ENCODE measurements at places on chromosomes 16 and 17. TPM values are rescaled to one million over a fixed set of nuclear protein-coding genes. Genes with fewer than 3 reads are reported as not detected.

DNA sequence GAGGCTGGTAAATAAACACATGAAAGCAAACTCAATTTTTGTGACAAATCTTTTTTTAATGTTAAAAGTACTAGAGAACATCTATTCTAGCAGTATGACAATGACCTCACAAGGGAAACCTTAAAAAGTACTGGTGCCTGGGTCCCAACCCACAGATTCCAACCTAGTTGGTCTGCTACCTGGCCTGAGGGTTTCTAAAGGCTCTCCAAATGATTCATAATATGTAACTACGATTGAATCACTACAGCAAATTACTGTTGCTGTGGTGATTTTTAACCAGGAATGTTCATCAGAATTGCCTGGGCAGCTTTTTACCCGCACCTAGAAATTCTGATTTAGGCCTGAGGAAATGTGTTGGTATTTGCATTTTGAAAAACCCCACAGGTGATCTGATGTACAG is 26.1 kb downstream of the CDR2 start:
- DNase-seq, result no peak

- DNase-seq, result no peak
Observed at GRCh38 chr17:82059272-82060000, 6.2 kb downstream of the DUS1L start.

GRCh38 chr17:57892820-57893595 is 43.2 kb upstream of the MRPS23 start:
- peak; percentile 91 for DNase-seq

GRCh38 chr17:48954300-48954755 is 9.7 kb upstream of the SNF8 start:
- DNase-seq, result no peak

The OR3A1 gene
- total RNA-seq, result not detected

DNA sequence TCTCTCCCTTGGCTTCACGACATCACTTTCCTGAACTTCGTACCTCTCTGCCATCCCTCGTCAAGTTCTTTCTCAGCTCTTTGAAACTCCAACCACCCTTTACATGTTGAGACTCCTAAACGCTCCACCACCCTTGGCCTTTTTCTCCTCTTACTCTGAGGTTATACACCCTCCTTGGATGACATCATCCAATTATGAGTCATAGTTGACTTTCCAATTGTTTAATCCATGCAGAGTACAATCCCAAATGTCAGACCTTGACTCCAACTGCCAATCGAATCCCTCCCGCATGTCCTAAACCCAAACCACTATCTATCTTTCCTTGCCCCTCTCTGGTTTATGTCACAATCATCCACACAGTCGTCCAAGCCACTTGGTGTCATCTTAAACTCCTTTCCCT is 18.4 kb upstream of the C16orf82 start:
- DNase-seq, result no peak

DNA sequence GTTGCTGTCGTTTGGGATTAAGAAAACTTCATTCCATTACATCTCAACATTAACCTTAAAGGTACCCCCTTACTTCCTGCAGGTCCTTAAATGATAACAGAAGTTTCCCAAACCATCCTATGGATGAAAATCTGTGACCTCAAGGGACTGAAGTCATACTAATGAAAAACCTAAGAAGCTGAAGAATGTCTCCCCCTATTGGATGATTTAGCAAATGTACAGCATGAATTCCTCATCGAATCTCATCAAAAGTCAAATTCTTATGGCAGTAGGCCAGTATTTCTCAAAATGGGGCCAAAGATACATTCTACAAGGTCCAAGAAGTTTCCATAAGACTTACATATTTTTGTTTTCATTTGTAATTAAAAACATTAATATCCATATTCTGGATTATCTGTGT is 13.5 kb downstream of the SCO1 start:
- DNase-seq, result no peak

- no peak for DNase-seq
Observed at GRCh38 chr16:87703835-87704375, 61.9 kb downstream of the KLHDC4 start.

- no peak for DNase-seq
Observed at GRCh38 chr16:143047-143446, 4.6 kb upstream of the NPRL3 start.

- no peak for DNase-seq
Observed at GRCh38 chr16:86831366-86831765, 253.0 kb downstream of the FOXL1 start.

DNA sequence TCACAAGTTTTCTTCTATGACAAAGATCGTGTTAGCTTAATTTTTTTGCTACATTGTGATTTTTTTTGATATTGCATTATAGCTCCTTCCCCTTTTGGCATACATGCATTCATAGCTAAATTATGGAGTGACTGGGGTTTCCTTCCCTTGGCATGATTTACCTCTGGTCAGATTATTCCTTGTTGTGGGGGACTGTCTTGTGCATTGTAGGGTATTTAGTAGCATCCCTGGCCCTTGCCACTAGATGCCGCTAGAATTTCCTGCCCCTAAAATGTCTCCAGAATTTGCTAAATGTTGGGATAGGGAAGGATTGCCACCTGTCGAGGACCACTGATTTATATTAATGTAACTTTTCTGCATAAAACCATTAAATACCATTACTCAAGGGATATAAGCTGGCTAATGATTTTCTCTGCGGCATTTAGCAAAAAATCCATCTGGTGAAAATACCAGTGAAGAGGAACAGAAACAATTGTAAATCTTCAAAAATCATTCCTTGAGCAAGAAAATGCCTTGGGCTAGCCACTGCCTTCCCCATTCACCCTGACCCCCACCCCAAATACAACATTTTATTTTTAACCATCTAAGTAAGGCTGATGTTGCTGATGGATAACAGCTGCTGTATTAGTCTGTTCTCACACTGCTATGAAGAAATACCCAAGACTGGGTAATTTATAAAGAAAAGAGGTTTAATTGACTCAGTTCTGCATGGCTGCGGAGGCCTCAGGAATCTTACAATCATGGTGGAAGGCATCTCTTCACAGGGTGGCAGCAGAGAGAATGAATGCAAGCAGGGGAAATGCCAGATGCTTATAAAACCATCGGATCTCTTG is 195.2 kb downstream of the MAP2K6 start:
- no peak for DNase-seq

The TLCD2 gene
- total RNA-seq, result 1.8 TPM

DNA sequence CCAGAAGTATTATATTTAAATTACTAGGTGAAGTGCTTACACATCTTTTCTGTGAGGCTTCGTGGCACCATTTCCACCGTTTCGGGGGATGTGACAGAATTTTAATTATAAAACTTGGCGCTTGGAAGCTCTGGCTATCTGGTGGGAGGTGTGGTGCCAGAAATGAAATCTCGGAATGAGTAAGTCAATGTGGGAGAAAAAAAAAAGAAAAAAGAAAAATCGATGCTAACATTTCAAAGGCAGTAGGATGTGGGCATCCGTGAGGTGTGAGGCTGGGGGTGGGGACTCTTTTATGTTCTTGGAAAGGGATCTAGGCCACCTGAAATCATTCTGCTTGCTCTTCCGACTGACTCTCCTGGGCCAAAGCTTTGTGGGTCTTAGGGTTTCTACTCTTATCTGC is 21.9 kb downstream of the CPPED1 start:
- no peak for DNase-seq

- DNase-seq, result no peak
Observed at GRCh38 chr16:66508248-66508913, 41.5 kb downstream of the TK2 start.

- no peak for DNase-seq
Observed at GRCh38 chr17:65848751-65849150, 287.3 kb upstream of the AXIN2 start.

DNA sequence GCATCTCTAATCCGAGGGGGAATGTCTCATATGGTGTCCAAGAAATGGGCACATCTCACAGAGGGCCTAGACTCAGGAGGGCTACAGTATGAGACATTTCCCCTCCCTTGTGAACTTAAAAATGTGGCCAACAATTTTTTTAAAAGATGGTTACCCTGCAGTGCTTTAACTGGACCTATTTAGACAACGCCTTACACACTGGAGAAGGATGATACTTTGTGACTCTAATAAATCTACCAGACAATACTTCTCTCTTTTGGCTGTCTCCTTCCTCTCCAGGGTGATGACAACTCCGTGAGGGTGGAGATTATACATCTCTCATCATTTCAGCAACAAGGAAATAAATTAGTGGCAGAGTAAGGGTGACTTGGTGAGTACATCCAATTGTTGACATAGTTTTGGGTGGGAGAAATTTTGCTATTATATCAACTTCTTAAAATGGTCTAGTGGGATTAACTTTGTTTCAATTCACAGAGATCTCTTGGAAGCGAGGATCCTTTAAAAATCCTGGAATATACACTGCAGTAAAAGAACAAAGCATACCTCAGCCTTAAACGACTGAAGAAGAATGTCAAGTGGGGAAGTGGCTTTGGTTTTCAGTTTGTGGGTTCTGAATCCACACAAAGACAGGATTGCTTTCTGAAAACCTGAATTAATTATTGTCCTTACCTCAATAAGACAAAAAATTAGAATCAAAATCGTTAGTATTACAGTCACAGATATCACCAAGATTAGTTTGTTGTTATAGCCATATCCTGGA is 89.8 kb downstream of the KPNA2 start:
- DNase-seq, result no peak

- no peak for DNase-seq
Observed at GRCh38 chr17:75894049-75894733, 2.6 kb downstream of the TRIM65 start.

The MED13 gene
- 29.0 TPM for total RNA-seq

The MYLK3 gene
- total RNA-seq, result 256 TPM

DNA sequence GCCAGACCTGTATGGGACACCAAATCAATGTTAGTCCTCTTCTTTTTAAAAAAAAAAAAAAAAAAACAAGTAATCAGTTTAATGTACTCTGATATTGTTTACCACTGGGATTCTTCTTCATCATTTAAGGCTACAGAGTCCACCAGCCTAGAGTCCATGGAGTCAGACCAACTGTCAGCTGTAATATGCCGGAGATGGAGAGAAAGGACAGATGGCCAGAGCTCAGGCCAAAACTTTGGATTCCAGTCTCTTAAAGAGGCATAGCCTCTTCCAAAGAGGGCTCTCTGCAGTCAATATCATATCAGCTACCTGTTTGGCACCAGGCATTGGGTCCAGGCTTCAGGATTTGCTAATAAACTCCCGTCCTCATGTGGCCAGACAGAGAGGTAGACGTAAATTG is 469.6 kb upstream of the HSBP1 start:
- DNase-seq, result no peak

DNA sequence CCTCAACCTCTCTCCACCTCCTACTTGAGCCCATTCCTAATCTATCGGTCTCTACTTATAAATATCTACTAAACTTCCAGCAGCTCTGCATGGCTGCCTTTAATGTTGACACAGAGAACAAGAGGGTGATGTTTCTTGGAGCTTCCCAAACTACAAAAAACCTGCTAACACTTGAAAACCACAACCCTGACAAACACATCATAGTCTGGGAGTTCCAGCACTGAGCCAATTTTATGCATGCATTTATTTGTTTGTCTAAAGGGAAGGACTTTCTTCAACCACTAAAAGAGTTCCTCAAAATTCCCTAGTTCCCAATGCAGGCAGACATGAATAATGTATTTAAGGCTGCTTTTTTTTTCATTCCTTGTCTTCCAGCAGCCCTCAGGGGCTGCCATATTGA is 331.8 kb upstream of the XYLT1 start:
- DNase-seq, result no peak

DNA sequence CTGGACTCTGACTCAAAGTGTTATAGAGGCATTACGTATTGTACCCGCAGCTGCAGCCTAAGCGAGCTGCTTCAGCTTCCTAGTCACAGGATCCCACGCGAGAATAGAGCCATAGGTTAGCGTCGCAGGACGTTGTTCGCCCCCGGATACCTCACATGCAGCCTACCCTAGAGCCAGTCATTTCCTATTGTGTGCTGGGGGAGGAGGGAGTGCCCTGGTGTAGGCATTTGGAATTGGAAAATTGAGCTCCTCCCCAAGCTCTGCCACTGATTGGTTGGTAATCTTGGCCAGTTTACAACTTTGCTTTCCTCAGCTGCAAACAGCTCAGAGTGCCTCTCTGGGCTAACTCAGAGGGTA is 530 bp downstream of the NAA60 start:
- no peak for DNase-seq

DNA sequence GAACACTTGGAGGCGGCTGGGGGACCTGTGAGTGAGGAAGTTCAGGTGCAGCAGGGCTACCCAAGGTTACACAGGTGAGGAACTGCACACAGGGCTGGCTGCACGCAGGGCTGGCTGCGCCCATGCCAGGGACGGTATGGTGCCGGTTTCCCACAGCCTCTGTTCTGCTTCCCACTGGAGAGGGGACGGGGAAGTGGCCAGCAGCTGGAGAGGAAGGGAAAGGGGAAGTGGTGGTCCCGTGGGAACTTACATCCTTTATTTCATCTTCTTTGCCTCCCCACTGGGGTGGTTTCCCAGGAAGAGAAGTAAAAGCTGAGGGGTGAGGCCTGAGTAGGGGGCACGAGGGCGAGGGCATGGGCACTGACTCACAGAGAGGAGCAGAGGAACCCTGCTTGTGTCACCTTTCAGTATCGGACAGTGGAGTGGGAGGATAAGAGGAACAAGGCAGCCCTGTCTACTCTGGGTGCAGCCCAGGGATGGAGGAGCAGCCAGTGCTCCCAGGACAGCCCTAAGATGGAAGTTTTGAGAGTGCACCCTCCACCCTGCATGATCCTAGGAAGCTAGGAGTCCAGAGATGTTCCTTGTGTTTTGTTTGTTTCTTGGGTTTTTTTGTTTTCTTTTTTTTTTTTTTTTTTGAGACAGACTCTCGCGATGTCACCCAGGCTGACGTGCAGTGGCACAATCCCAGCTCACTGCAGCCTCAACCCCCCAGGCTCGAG is 25.5 kb upstream of the CDH1 start:
- peak; percentile 21 for DNase-seq

DNA sequence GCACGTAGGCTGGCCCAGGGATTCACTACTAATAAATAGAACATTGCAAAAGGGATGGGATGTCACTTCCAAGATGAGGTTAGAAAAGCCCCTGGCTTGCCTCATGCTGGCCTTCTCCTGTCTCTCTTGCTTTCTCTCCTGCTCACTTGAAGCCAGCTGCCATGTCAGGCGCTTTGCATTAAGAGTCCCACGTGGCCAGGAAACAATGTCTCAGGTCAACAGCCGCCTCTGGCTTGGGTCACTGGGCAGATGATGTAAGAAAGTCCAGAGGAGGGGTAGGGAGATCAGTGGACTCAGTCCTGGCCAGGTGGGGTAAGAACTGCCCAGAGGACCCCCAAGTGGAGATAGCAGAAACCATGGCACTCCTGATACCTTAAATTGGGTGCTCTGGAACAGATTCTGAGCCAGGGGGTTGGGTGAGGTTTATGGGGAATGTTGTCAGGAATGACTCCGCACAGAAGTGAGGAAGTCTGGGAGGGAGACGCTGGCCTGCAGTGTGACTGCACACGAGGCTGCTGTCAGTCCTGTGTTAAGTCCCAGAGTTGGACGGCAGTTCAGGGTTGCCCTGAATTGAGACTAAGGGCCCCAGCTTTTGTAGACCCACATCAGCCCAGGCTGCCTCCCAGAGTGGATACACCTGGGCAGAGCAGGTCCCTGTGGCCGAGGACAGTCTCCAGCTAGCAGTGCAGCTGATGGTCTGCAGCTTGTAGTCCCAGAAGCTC is 17.7 kb downstream of the C16orf82 start:
- DNase-seq, result no peak

- no peak for DNase-seq
Observed at GRCh38 chr17:78817123-78817522, 23.5 kb downstream of the USP36 start.

The WFIKKN1 gene
- total RNA-seq, result 0.14 TPM

All from left ventricle myocardium inferior (tissue), 1 donor.